ENCODE measurements at places on chromosomes 2 and 18.
A peak's percentile ranks its signal among the peaks of the same experiment; 100 is the strongest.

GRCh38 chr2:197265924-197266323, 44.7 kb downstream of the ANKRD44 start:
- H3K36me3 ChIP-seq = no peaks in the 10 kb centered on the region
- peak overlapping the region; percentile 72 for H3K4me3 ChIP-seq
- no peak for DNase-seq
- H3K27ac ChIP-seq = peak overlapping the region; percentile 68
- H3K27me3 ChIP-seq = no peaks in the 10 kb centered on the region
- peaks cover 94% of the 10 kb centered on the region for H3K4me1 ChIP-seq

GRCh38 chr2:62302631-62303435, 106.9 kb downstream of the B3GNT2 start:
- H3K27ac ChIP-seq = peak overlapping the region; percentile 70
- H3K4me1 ChIP-seq = peaks cover 62% of the 10 kb centered on the region
- no peaks in the 10 kb centered on the region for H3K36me3 ChIP-seq
- no peak for DNase-seq

DNA sequence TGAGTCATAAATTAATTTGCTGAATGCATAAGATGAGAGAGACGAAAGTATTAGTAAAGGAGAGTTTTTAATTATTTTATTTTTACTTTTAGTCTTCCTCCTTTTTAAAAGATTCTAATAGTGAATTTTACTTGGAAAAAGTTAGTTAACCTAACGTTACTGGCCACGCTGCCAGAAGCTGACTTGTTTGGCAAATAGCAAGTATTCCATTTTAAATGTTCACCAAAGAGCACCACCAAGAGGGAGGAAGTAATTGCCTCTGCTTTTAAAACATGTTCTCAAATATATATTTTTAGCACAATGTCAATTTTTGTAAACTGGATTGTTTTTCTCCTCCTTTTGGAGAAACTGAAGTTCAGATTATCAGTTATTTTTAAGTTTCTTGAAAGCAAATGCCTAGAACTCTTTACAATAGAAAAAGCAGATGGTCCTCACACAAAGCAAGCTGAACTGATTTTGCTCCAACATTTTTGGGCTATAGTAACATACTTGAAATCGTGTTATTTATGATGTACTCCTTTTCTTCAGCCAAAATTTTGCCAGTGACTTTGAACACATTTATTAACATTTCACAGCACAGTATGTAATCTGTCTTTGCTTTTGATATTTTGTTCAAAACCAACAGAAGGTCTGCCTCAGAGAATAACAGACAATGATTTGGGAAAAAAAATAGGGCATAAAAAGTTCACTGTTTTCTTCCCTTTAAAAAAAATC, 1311.0 kb upstream of the FAM98A start:
- H3K27me3 ChIP-seq = no peaks in the 10 kb centered on the region
- no peak overlapping the region for H3K27ac ChIP-seq
- no peak overlapping the region for H3K4me3 ChIP-seq
- no peaks in the 10 kb centered on the region for H3K36me3 ChIP-seq

- peak overlapping the region; percentile 84 for H3K27ac ChIP-seq
- H3K4me3 ChIP-seq = peak overlapping the region; percentile 97
- H3K27me3 ChIP-seq = no peaks in the 10 kb centered on the region
- peaks cover 2% of the 10 kb centered on the region for H3K36me3 ChIP-seq
These were observed 2.4 kb downstream of the MEX3C start for GRCh38 chr18:51195086-51195450.

DNA sequence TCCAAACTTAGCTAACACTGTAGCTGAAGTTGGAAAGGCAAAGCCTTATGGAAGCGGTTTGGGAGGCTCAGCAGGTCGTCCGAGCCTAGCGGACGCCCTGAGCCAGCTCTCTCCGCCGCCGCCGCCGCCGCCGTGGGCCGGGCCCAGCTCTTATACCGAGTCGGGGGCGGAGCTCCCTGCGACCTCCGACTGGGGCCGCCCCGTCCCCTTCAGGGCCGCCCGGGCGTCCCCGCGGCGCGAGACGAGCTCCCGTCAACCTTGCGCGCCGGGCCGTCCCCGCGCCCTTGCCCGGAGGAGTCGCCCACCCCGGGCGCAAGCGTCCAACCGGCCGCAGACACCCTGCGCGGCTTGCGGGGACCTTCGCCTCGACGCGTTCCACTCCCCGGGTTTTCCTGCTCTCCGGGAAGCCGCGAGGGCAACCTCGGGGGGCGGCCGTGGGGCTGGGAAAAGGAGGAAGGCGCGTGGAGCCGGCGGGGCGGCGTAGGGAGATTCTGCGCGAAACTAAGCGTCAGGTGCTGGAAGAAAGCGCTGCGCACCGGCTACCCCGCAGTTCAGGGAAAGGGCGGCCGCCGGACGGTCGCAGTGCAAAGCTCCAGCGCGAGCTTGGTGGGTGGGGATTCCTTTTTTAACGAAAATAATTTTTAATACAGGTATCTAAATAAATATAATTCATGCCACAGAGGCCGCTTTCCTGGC, at the start of gene SLC40A1:
TSS of gene SLC40A1 (minus strand) at position 129 of the 696 bp plus-strand sequence. CDS start 326 bp downstream, outside the sequence.
- peaks cover 20% of the 10 kb centered on the region for H3K4me1 ChIP-seq
- H3K4me3 ChIP-seq = peak within 1 kb of the TSS; percentile 66
- no peak within 1 kb of the TSS for H3K27ac ChIP-seq
- peaks cover 52% of the 10 kb centered on the region for H3K27me3 ChIP-seq
- peak; percentile 55 for DNase-seq

DNA sequence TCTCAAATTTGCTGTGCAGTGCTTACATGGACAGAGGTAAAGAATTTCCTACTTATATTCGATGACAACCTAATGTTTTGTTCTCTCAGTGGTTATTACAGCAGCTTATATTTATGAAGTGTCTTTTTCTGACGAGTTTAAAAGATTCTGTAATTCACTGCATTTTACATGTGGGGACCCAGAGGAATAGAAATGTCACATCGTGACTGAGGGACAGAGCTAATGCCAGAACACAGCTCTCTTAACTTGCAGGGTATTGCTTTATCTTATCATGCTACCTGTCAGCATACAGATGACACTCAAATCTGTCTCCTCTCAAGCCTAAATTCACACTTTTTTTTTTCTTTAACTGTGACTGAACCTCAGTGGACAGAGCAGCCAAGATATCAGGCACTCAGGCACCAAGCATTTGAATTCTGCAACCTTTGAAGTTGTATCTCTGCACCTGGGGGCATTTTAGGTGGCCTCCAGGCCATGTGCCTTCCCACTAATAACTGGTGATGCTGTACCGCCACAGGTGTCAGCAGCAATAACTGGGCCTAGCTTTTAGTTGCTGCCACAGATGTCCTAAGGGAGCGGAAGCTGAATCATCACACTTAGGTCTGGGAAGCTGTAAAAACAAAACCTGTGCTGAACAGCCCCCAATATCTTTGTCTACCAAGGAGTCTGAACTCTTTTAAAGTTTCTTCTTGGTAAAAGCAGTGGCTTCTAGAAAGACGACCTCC, 315.8 kb upstream of the NRP2 start:
- H3K4me3 ChIP-seq = no peak overlapping the region
- H3K4me1 ChIP-seq = no peaks in the 10 kb centered on the region
- H3K27me3 ChIP-seq = no peaks in the 10 kb centered on the region
- no peak for DNase-seq
- H3K27ac ChIP-seq = no peak overlapping the region

- no peaks in the 10 kb centered on the region for H3K4me1 ChIP-seq
- no peak overlapping the region for H3K4me3 ChIP-seq
- no peaks in the 10 kb centered on the region for H3K27me3 ChIP-seq
- no peak for DNase-seq
- no peaks in the 10 kb centered on the region for H3K36me3 ChIP-seq
- H3K27ac ChIP-seq = no peak overlapping the region
These were observed 290.0 kb upstream of the SALL3 start for GRCh38 chr18:78689606-78690005.

- H3K36me3 ChIP-seq = no peaks in the 10 kb centered on the region
- H3K4me3 ChIP-seq = no peak overlapping the region
- H3K27me3 ChIP-seq = peaks cover 4% of the 10 kb centered on the region
- H3K4me1 ChIP-seq = no peaks in the 10 kb centered on the region
- DNase-seq = no peak
These were observed 93.7 kb upstream of the ZNF516 start for GRCh38 chr18:76588601-76589226.

DNA sequence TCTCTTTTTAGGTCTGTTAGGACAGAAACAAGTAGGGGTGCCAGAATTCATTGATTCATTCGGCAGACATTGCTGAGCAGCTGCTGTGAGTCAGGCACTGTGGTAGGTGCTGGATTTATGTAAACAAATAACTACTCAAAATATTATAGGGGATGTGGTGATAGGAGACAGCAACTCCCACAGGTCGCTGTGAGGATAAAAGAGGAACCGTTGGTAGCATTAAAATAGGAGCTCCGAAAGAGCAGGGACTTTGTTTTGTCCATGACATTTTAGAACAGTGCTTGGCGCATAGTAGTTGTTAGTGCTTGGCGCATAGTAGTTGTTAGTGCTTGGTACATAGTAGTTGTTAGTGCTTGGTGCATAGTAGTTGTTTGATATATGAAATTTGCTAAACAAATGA, 29.2 kb downstream of the ATP6V1C2 start:
- peaks cover 1% of the 10 kb centered on the region for H3K27me3 ChIP-seq
- DNase-seq = no peak

DNA sequence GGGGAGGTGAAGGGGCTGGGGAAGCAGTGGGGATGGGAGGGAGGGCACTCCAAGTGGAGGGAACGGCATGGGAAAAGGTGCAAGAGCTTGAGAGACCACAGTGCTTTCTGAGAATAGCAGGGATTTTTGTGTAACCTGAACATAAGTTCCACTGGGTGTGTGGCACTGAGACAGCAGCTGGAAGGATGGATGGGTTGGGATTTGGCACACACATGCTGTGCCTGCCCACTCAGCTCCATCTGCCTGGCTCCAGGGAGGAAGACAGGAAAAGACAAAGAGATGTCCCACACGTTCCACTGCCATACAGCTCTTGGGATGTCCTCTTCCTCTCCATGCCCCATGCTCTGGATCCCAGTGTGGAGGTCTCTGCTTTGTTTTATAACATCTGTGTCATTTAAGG, 114.1 kb upstream of the TEX51 start:
- no peak overlapping the region for H3K27ac ChIP-seq
- H3K36me3 ChIP-seq = no peaks in the 10 kb centered on the region
- no peaks in the 10 kb centered on the region for H3K4me1 ChIP-seq
- H3K4me3 ChIP-seq = no peak overlapping the region
- DNase-seq = no peak
- H3K27me3 ChIP-seq = no peaks in the 10 kb centered on the region

GRCh38 chr2:239588451-239589269, 187.8 kb upstream of the HDAC4 start:
- no peak for DNase-seq
- no peak overlapping the region for H3K27ac ChIP-seq
- no peak overlapping the region for H3K4me3 ChIP-seq
- H3K27me3 ChIP-seq = no peaks in the 10 kb centered on the region
- H3K4me1 ChIP-seq = no peaks in the 10 kb centered on the region

DNA sequence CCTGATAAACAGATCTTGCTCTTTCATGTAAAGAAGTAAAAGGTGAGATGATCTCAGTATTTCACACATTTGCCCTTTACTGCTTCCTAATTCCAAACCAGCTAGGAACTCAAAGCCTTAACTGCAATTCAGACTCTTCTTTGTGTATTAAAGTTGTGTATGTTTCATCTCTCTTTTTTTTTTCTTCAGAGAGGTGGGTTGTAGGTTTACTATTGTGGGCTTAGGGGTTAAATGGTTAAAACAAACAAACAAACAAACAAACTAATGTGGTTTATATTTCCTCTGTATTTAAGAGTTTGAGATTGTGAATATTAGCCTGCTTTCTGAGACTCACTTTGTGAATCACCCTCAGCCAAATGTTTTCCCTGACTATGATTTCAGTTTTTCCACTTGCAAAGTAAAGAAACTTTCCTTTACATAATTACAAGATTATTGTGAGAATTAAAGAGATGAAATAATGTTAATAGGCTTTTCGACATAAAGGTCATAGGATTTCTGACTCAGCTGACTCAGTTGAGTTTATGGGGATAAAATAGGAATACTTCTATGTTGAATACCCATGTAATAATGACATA, 2.8 kb downstream of the GULP1 start:
- DNase-seq = no peak
- H3K27me3 ChIP-seq = no peaks in the 10 kb centered on the region
- H3K4me1 ChIP-seq = no peaks in the 10 kb centered on the region
- H3K27ac ChIP-seq = no peak overlapping the region

- H3K36me3 ChIP-seq = no peaks in the 10 kb centered on the region
- no peak for DNase-seq
- no peak overlapping the region for H3K4me3 ChIP-seq
- H3K27ac ChIP-seq = no peak overlapping the region
- H3K27me3 ChIP-seq = no peaks in the 10 kb centered on the region
These were observed 7.0 kb upstream of the INPP1 start for GRCh38 chr2:190336420-190336819.

GRCh38 chr18:39675368-39675767, 2109.8 kb upstream of the CELF4 start:
- H3K4me1 ChIP-seq = no peaks in the 10 kb centered on the region
- no peaks in the 10 kb centered on the region for H3K36me3 ChIP-seq
- no peaks in the 10 kb centered on the region for H3K27me3 ChIP-seq
- H3K4me3 ChIP-seq = no peak overlapping the region

DNA sequence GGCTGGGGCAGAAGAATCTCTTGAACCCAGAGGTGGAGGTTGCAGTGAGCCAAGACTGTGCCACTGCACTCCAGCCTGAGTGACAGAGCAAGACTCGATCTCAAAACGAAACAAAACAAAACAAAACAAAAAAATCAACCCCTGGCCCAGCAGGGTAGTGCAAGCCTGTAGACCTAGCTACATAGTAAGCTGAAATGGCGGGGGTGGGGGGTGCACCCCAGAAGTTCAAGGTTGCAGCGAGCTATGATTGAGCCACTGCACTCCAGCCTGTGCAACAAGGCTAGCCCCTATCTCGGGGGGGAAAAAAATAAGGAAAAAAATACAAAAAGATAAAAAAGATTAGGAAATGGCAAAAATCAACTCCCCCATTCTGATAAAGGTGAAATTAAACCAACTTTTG, 6.4 kb downstream of the ATL2 start:
- peaks cover 14% of the 10 kb centered on the region for H3K4me1 ChIP-seq
- no peaks in the 10 kb centered on the region for H3K27me3 ChIP-seq

GRCh38 chr18:48714873-48715272, 176.0 kb downstream of the CTIF start:
- H3K27me3 ChIP-seq = no peaks in the 10 kb centered on the region
- H3K36me3 ChIP-seq = no peaks in the 10 kb centered on the region

- H3K4me1 ChIP-seq = no peaks in the 10 kb centered on the region
- no peak for DNase-seq
- H3K27me3 ChIP-seq = no peaks in the 10 kb centered on the region
- no peak overlapping the region for H3K27ac ChIP-seq
These were observed 500.2 kb upstream of the SPRED2 start for GRCh38 chr2:65932571-65932970.

DNA sequence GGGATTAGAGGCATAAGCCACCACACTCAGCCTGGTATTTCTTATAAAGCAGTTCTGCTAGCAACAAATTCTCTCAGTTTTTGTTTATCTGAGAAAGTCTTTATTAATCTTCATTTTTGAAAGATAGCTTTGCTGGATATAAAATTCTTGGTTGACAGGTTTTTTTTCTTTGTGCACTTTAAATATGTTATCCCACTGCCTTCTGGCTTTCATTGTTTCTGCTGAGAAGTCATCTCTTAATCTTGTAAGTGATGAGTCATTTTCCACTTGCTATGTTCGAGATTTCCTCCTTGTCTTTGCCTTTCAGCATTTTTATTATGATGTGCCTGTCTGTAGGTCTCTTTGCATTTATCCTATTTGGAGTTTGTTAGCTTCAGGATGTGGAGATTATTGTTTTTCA, 5.9 kb upstream of the ELAC1 start:
- peaks cover 4% of the 10 kb centered on the region for H3K27me3 ChIP-seq
- no peaks in the 10 kb centered on the region for H3K36me3 ChIP-seq
- DNase-seq = no peak
- no peak overlapping the region for H3K4me3 ChIP-seq
- no peak overlapping the region for H3K27ac ChIP-seq
- H3K4me1 ChIP-seq = no peaks in the 10 kb centered on the region

GRCh38 chr2:73925853-73926492, 707 bp upstream of the DGUOK start:
- peaks cover 34% of the 10 kb centered on the region for H3K4me1 ChIP-seq
- no peaks in the 10 kb centered on the region for H3K27me3 ChIP-seq
- no peaks in the 10 kb centered on the region for H3K36me3 ChIP-seq
- H3K27ac ChIP-seq = peak overlapping the region; percentile 97
- peak overlapping the region; percentile 85 for H3K4me3 ChIP-seq
